ENCODE measurements at places on chromosomes 4 and X.

DNA sequence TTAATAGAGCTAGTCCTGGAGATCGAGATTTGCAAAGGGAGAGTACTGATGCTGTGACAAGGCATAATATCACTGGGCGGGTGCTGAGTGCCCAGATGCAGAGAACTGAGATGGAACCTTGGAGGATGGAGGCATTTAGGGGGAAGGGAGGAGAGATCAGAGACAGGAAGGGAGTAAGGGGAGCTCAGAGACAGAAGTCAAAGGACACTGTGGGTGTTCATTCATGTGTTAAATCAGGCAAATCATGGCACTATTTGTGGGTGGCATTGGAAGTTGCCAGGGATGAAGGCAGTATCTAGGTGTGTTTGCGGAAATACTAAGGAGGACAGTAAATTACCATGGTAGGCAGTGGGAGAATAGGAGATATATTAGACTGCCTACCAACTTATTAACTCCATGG is 135.0 kb downstream of the RBM46 start:
- no peak for DNase-seq

DNA sequence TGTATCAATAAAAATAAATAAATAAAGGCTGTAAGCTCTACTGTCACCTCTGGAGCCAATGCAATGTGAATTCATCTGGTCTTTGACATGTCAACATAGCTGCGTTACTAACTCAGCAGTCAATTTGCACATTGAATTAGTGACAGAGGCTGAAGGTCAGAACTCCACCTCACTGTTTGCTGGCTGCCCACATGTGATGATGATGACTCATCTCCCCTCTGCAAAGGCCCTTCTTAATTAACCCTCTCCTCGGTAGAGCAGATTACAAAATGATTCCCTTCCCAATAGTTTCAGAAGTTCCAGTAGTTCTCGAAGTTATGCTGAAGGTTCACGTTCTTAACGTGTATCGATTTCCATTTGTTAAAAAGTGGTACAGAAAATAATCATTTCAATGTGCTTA is 1626.0 kb upstream of the TENM3 start:
- DNase-seq: no peak

GRCh38 chr4:88002786-88003185 is 4.6 kb upstream of the PKD2 start:
- DNase-seq: no peak

DNA sequence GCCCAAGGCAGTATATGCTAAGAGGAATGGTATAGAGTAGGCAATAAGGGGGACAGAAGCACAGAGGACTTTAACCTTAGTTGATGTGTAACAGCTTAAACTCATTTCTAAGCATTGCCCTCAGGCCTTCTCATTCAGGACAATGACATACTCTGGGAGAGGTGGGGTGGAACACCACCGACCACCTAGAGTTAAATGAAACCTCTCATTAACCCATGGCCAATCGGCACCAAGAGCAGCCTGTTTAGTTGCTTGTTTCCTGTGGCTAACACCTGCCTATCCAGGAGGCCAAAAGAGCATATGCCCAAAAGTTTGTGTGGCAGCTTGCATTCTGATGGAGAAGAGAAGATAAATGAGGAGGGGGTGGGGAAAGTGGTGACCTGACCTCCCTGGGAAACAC is 88.7 kb upstream of the PLAC1 start:
- DNase-seq: no peak

GRCh38 chr4:137609718-137610430 is 77.6 kb upstream of the PCDH18 start:
- DNase-seq: no peak

GRCh38 chr4:184320631-184321030 is 103.0 kb upstream of the ENPP6 start:
- DNase-seq: no peak

DNA sequence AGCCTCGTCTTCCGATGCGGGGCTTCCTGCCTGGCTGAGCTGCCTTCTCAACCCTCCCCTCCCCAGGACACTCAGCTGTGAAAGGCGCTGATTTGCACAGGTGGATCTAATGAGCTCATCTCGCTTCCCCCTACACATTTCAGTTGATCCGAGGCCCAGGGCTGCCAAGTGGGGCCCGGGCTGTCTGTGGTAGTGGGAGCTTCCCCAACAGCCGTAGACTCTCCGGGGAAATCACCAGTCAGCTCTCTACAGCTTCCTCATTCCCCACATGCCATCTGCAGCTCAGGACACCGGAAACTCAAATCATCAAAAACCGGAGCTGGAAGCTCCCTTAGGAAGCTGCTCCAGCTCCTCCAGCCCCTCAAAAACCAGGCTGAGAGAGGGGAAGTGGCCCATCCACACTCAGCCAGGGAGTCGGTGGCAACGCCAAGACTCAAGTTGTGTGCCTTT is 56.2 kb downstream of the SMIM20 start:
- DNase-seq: peak; percentile 40

DNA sequence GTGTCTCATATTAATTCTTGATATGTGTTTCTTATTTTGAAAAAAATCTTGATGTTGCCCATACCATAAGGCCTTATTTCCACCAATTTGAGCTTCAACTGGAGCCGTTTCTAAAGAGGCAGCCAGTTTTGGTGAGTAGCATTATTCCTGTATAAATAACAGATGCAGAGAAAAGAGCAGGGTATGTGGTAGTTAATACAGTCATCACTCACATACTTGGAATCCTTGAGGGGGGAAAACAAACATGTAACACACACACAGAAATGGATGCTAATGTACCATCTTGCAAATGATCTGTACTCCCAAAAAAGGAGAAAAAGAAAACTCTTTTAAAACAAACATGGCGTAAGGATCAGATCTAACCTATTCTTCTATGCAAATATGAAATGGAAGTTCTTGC is 389.7 kb downstream of the GPM6A start:
- no peak for DNase-seq

GRCh38 chr4:26931451-26931850 is 70.8 kb downstream of the STIM2 start:
- DNase-seq: no peak

GRCh38 chr4:45453258-45453853 is 670.5 kb downstream of the GABRG1 start:
- no peak for DNase-seq

GRCh38 chr4:30865691-30866090 is 145.5 kb downstream of the PCDH7 start:
- DNase-seq: no peak

DNA sequence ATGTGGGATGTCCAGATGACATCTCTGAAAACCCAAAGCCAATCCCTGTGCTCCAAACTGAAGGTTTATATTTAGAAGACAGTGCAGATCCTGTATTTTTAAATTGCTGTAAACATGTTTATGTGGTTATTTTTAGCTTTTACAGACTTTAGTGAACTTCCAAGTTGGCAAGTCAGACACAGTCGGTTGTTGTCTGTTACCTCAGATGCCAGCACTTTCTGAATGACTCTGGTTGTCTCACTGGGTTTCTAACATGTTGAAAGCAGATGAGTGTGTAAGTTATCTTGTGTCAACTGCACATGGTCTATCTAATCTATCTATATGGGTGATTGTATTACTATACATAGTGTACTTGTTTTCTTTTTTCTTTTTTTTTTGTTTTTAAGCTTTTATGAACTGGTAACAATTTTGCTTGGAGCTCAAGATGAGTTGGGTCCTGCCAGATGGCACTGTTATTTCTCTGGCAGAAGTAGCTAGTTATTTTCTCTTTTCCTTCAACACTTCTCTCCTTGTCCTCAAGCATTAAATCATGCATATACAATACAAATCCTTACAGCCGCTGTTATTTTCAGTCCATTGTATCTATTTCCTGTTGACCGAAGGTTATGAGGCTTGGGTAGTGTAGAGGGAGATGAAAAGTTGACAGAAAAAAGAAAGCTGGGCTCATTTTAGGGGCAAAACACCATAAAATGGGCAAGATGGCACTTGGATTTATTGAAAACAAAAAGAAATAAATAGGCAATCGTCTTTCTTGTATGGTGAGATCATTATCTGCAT is 66.3 kb downstream of the GAB1 start:
- DNase-seq: no peak

DNA sequence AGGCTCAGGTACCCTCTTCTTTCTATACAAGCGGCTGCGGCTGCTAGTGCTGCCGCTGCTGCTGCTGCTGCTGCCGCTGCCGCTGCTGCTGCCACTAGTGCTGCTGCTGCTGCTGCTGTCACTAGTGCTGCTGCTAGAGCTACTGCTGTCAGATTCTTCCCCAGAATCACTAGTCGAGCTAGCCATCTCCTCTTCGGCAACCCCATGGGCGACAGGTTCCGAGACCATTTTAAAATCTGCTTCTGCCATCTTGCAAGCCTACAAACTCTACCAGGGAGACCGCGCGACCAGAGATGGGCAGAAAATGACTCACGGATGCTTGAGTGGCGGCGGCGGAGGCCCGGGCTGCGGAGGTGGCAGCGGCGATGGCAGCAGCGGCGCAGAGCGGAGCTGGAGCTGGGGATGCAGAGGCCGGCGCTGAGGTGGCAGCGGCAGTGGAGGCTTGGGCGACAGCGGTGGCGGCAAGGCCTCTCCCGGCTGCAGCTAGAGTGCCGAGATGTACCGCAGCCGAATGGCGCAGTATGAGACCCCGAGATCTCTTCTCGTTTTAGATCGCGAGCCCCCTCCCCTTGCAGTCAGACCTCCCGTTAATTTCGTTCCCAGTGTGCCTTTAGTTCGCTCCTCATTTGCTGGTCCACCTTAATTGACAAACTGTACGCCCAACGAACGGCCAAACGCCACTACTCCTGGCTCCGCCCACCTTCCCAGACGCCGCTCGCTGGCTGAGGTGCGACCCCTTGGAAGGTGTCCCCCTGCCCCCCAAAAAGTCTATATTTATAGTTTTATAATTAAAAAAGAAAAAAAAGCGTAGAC is at the start of gene NAP1L3:
NAP1L3 (minus strand) TSS at position 523 of the 813 bp plus-strand sequence; CDS start at position 249, 274 bp downstream.
- no peak for DNase-seq

DNA sequence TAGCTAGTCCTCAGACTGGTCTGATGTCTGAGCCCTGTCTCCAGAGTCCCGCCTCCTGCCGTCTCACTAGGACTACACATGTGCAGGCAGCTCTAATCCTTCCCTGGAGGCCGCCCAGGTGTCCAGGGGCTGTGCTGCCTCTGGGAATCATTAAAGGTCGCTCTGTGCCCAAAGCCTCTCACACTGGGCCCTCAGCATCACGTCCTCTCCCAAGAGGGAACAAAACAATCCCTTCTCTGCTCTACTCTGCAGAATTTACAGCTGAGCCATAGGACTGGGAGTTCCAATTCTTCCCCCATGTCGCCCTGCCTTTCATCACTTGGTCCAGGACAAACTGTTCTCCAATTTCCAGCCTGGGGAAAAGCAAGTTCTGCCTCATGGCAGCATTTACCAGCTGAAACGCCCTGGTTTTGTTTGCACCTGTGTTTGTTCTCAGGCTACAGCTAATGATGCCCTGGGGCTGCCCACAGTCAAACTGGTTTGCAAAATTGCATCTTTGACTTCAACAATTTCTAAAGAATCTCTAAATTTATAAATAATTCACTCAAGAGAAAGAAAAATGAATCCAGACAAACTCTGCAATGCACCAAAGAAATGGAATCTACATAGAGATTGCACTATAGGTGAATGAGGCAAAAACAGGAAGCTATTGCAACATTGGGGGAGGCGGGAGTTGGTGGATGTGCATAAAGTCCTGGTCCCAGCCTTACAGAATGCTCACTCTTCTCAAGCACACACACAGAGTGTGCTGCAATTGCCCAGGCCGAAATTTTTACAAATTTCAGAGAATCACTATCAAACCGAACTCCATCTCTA is 7.2 kb upstream of the MRFAP1 start:
- DNase-seq: peak; percentile 59

GRCh38 chrX:140360284-140360683 is 144.6 kb downstream of the SOX3 start:
- no peak for DNase-seq

DNA sequence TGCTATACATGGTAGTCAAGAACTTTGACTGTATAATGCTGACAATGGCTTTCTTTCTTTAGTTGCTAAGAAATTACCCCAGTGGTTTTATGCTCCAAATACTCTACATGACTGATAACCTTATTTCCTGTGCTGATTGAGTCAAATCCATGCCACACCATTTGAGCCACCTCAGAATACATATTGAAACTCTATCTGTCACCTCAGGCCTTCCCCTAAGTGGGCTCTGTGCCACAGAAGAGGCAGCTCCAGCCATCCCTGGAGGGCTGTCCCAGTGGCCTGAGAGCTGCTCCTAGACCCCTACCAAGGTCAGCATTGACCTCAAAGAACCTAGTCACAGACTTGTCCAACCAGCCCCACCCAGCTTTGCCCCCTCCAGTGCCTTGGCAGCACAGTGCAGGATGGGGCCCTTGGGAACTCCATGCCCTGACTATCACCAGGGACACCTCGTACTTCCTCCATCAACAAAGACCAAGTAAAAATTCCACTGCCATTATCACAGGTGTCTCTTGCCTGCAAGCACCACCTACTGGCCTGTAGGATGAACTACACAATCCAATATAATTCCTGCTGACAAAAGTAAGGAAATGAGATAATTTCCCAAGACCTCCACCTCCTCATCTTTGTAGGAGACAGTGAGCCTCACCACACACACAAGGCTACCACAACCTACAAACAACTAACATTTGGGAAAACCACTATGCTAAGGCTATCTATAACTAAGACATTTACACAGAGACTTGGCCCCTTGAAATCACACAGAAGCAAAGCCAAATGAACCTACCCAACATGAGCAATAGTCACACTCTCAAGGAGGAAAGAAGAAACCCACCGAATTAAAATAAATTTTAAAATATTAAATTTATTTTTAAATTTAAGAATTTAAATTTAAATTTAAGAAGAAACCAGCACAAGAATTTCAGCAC is 239.9 kb downstream of the NKX6-1 start:
- DNase-seq: peak; percentile 5

DNA sequence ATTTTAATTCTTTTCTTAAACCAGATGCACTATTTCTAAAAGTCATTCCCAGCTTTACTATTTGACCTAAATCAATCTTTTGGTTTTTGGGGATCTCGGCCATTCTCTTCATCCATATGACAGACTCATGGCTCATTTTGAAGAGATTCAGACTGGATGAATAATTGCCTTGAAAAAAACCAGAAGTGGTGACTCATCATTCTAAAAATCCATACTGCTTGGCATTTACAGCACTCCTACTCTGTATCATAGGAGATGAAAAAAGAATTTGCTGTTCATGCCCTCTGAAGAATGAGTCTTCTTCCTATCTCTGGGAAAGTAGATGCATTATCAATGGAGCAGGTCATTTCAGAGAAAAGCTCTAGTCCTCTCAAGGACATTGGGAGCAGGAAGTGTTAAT is 220.5 kb upstream of the RPS6KA3 start:
- DNase-seq: no peak

- no peak for DNase-seq
Measured at GRCh38 chrX:56233682-56234081, 1.5 kb downstream of the KLF8 start.

DNA sequence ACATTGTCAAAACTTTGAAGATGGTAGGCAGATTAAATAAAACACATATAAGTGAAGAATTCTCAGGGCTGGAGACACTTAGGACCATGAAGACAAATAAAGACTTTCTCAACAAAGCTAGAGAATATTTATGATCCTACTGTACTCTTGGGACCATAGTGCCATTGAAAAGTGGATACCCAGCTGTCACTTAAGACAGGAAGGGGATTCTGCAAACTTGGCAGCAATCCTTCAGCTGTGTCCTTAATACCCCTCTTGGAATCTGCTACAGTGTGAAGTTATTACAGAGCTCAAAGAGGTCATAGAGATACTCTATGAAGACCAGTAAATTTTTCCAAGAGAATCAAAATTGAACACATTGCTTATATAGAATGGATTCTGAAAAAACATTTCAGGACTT is 24.3 kb downstream of the PDE5A start:
- DNase-seq: no peak

Measured in CD14-positive monocyte (primary cell).